D341Med (cell line): ENCODE measurements at places on chromosomes 7 and 10.

GRCh38 chr7:152887778-152888177 is 128.2 kb downstream of the ACTR3B start:
- no peak for DNase-seq

- DNase-seq: no peak
These were observed 681.9 kb downstream of the GRM8 start for GRCh38 chr7:126570845-126571244.

- DNase-seq: no peak
These were observed 245.2 kb downstream of the TNS3 start for GRCh38 chr7:47336472-47337425.

- no peak for DNase-seq
These were observed 64.8 kb upstream of the MEOX2 start for GRCh38 chr7:15751191-15751701.

DNA sequence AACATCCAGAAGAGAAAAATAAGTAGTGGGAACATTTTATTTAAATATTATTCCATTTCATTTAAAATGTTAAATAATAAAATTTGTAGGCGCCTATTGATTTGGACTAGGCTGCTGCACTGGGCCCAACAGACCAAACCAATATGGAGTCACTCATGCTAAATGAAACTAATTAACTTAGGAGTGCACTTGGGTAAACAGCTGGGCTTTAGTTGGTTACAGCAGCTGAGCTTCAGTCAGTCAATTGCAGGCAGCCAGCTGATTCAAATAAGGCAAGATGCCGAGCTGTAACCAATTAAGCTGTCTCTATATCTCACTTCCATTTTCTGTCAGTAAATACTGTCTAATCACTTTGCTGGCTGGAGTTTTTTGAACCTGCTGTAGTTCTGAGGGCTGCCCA is 102.1 kb upstream of the WDR11 start:
- DNase-seq: no peak

DNA sequence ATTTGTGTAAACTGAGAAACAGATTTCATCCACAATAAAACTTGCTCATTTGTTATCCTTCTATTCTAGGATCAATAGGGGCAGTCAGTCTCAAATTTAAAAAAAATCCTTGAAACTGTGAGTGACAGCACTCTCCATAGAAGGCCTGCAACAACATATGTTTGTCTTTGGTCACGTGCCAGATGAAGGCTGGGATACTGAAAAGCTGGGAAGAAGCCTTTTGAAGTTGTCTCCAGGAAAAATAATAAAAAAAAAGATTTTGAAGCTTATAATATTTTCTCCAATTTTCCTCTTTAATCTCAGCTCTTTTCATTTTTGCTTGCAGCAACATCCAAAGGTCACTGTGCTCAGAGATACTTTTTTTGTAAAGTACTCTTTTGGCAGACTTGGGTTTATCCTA is 128.6 kb upstream of the SLC26A5 start:
- no peak for DNase-seq

- no peak for DNase-seq
These were observed 20.7 kb upstream of the ZNF212 start for GRCh38 chr7:149218469-149219420.

DNA sequence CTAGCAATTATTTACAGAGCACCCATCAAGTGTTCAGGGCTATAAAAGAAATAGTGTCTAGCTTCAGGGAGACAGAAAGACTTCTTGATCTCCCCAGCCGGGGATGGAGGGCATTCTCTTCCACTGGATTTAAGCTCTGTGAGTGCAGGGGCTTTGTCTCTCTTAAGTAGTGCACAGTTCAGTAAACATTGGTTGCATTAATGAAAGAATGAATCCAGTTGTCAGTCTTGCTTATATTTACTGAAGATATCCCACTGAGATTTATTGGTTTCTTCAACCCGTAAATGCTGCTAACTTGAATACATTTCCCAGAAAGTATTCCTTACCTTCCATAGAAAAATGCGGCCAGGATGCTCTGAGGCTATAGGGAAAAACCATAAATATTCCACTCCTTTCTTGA is 41.9 kb downstream of the AUTS2 start:
- DNase-seq: no peak

- no peak for DNase-seq
These were observed 73.4 kb downstream of the OR13A1 start for GRCh38 chr10:45241865-45242520.

- DNase-seq: peak; percentile 48
These were observed 88.5 kb upstream of the GNA12 start for GRCh38 chr7:2932402-2933251.

DNA sequence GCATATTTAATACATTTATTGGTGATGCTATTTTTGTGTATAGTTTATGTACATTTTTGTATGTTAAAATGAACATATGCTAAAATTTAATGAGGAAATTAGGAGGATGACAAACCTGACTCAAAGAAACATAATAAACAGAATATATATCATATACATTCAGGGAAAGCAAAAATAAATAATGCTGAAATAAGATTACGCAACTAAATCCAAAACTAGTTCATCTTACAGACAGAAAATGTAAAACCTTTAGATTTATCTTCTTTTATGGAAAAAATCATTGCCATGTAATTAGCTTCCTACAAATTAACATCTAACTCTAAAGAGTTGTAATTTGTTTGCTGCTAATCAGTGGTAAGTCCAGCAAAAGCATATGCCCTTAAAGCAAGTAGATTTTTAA is 216.5 kb downstream of the PTN start:
- no peak for DNase-seq

DNA sequence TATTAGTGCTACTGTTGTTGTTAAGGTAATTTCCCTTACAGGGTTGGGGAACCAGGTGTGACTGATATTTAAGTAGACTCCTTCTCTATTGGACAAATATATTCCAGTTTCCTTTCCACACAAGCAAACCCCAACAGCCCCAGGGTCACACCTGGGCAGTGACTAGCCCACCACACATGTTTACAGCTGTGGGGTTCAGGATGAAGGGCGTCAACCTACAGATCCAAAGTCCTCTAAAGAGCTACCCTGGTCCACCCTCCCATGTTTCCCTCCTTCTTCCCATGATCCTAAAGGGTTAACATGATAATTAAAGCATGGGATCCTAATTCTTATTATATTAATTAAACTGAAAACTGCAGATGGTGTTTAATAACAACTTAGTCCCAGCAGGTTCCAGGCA is 701.5 kb downstream of the GRID1 start:
- DNase-seq: no peak

DNA sequence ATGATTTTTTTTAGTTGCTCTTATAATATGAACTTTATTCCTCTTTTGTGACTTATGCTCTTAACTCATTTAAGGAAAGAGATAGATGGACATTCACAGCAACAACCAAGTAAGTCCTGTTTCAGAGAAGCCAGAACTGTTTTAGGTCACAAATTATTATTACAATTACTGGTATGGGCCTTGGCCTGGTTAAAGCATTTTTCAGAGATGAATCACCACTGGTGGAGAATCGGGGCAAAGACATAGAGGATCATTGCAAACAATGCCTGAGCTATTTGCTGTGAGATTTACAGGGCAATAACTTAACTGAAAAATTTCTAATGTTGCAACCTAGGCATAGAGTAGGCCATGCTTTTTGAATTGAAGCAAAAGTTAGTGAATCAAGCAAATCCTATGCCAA is 138.0 kb upstream of the YAE1 start:
- DNase-seq: no peak

GRCh38 chr10:51508156-51508555 is 191.2 kb downstream of the CSTF2T start:
- no peak for DNase-seq

DNA sequence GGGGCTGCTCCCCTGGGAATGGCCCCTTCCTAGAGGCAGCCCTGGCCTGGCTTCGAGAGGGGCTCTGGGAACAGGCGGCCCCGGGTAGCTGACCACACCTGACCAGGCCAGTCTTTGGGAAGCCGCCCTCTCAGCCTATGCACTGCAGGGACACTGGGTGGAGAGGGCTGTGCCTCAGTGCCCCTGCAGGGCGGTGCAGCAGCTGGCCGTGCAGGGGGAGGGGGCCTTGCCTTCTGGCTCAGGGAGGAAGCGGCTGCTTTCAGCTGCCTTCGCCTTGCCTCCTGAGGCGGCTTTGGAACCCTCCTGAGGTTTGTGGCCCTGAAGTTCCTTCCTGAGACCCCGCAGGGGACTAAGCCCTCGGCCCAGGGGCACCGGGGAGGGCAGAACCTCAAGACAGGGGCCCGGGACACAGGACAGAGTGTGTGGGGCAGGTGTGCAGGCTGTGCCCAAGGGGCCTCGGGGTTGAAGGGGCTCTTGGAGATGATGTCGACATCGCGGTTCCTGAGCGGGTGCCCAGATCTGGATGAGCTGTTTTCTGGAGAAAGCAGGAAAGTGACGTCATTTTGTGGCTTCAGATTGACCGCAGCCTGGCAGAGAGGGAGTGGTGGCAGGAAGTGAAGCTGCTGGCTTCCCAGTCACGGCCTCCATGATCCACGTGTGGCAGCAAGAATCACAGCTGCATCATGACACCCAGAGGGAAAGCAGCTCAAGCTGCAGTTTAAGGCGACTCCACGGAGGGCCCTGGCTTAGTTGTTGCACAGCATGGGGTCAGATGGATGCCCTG is 17.7 kb downstream of the ADAM8 start:
- DNase-seq: no peak

DNA sequence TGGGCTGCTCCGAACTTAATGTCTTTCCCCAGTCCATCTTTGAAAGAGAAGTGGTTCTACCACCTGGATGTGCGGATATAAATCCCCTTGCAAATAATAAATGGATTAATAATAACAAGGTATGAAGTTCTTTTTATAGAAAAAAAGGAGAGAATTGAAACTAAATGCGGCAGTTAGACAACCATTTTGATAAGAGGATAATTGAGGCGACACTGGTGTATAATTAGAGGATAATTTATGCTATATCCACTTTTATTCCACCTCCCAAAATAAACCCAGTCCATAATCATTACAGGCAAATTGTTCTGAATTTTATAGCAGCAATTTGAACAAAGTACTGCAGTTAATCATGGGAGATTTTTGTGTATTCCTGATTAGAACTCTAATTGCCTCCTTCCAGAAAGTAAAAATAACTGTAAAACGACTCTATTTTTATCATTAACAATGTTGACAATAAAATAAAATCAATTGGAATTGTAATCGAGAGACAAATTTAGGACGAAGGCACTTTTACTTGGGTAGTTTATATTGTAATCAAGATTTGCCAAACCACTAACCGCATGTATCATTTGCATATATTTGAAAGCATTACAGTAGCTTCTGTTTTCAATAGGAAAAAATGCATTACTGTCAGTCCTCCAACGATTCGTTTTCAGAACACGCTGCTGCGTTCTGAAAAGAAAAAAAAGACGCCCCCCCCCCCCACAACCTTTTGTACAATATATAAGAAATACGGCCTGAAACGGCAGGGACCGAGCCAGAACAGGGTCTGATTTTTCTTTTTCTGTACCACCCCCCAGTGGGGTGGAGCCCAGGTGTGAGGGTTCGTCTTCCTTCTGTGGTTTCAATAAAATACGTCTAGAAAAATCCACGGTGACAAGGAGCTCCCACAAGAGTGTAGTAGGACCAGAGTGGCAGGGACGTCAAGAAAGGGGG is 838 bp upstream of the DLX6 start:
- DNase-seq: no peak

GRCh38 chr10:71974489-71975021 is 10.4 kb downstream of the CHST3 start:
- DNase-seq: no peak

GRCh38 chr10:60044242-60044641 is 137.9 kb upstream of the CCDC6 start:
- DNase-seq: no peak

GRCh38 chr7:142365410-142365842 is 107.6 kb upstream of the PRSS58 start:
- DNase-seq: no peak

GRCh38 chr10:43229208-43230061 is 37.4 kb downstream of the RASGEF1A start:
- peak; percentile 60 for DNase-seq

- DNase-seq: no peak
These were observed 16.3 kb upstream of the SH2B2 start for GRCh38 chr7:102270178-102270887.

DNA sequence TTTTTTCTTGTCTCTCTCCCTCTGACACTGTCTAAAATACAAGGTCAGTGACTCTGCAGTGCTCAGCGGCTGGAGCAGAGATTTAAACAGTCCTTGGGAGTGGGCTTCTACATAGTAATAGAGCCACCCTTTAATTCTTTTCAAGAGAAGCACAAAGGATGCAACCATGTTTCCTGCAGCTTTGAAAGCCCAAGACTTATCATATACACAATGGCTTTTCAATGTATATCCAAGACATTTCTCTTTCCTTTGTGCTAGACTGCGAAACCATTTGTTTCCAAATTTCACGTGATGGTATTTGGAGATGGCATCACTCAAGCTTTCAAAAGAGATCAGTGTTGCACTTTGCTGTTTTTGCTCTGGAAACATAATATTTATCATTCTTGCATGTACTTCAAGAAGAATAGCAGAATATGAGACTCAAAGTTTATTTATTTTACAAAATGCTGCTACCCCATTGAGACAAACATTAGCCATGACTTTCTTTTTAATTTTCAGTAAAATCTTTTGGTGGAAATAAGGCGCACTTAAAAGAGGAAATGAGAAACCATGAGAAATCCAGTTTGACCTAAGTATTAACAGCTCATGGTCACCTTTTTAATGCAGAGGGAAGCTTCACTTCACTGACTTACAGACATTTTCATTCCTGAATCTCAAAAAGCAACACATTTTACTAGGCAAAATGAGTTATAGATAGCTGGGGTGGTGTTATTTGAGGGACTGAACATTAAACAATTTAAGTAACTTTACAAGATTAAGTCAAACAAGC is 76.6 kb downstream of the SEMA3C start:
- DNase-seq: no peak

DNA sequence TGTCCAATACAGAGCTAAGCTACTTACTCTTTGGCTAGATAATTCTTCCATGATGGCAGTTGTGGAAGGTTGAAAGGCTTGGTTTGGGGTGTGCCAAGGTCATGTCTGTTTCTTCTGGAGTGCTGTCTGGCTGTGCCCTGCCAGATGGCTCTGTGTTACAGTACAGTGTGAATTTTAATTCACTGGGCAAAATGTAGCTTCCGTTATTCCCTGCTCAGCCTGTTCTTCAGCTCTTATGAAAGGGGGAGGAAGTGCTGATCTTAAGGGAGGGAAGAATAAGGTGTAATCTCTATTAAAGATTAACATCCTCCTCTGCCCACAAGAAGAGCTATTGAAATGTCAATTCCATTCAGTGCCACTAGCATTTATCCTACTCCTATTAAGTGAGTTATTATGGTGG is 52.2 kb downstream of the SND1 start:
- DNase-seq: no peak

DNA sequence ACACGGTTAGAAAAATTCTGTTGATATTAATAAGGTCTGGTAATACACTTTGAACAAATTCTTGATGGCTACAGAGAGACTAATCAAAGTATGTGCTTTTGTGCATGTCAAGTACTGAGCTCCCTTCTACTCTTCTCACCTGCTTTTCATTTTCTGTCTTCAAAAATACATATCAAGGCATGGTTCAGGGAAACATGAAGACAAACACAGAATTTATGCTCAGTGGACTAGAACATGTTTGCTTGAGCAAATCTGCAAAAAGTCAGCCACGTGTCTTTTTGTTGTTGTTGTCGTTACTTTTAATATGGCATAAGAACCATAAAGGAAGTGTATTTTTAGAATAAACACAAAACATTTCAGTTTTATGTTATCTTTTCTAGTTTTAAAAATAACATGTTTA is 21.9 kb downstream of the CDK13 start:
- no peak for DNase-seq
